ENCODE measurements at places on chromosomes 13 and 19.

DNA sequence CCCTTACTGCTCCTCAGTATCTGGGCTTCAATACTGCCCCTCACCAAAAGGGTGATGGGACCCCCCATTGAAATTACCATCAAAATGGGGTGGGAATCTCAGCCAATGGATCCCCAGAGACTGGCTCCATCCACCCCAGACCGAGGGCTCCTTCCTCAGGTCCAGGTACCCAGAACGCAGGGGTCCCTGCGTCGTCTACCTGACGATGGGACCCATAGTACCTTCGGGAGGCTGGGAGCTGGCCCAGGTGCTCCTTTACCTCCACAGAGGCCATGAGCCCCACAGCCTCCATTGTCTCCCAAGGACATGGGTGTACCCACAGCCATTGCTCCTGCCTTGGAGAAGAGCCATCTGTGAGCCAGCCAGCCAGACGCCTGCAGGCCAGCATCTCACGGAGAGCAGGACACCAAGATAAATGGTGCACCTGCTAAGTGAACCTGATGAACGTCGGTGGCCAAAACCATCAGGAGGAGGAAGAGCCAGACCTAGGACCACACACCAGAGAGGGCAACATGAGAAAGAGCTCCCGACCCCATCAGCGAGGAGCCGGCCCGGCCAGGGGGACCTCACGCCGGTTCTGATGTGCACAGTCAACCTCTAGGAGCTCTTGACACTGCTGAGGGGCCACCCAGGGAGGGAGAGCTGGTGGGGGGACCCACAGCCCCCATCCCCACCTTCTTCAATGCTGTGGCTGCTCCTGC, 156.8 kb upstream of the SOX1 start:
- DNase-seq: no peak

GRCh38 chr19:38993271-38993670, 17.7 kb upstream of the FBXO17 start:
- DNase-seq: no peak

DNA sequence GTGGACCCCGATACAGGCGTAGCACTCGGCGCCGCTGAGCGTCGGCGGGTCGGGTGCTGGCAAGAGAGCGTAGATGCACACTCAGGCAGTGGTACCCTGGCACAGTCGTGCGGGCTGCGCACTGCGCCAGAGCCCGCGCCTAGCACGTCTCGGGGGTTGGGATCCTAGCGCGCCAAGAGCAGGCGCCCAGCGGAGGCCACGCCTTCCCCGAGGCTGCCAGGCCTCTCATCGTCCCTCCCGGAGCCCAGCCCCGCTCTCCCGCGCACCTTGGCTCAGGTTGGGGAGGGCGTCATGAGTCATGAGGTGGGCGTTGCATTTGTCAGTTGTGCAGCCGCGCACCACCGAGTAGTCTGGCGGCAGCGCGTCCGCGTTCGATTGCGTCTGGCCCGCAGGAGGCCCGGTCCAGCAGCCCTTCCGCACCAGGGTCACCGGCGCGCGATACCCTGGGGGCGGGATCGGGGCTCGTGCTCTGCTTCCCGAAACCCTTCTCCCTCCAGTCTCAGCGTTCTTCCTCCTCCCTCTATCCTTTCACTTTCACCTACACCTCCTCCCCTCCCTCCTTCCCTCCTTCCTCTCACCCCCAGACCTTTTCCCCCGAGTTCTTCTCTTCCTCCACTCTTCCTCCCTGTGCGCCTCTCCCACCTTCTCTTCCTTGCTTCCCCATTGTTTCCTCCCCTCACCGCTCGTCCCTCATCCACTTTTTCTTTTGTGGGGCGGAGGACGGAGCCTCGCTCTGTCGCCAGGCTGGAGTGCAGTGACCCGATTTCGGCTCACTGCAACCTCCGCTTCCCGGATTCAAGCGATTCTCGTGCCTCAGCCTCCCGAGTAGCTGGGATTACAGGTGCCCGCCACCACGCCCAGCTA, 3.5 kb downstream of the LYPD5 start:
- DNase-seq: no peak

GRCh38 chr13:111295886-111296285, 24.6 kb upstream of the TEX29 start:
- DNase-seq: no peak

- no peak for DNase-seq
Observed at GRCh38 chr19:14676762-14677161, 2.1 kb upstream of the ADGRE3 start.

DNA sequence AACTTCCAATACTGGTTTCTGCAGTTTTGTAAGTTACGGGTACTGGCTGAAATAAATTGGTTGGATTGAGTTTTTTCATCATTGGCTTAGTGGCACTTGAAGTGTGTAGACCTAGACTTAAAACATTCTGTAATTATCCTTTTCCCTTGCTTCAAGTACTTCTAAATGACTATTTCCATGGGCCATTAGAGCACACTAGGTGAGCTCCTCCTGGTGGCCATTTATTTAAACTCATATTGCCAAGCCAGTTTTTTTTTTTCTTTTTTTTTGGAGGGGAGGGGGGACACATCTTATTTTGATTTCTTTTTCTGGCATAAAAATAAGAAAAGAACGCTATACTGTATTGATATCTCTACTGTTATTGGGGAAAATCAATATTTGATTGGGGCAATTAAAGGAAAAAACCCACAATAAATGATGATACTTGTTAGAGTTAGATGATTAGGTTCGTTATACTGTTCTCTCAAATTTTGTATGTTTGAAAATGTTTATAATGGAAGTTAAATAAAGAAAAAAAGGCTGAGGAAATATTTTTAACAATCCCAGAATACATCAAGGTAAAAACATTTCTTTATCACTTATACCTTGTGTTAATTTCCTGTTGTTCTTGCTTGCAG, 82.9 kb downstream of the PDS5B start:
- no peak for DNase-seq

GRCh38 chr19:15885919-15886318, 12.0 kb downstream of the CYP4F2 start:
- no peak for DNase-seq

GRCh38 chr19:40539070-40539469, 37.6 kb upstream of the SHKBP1 start:
- no peak for DNase-seq

DNA sequence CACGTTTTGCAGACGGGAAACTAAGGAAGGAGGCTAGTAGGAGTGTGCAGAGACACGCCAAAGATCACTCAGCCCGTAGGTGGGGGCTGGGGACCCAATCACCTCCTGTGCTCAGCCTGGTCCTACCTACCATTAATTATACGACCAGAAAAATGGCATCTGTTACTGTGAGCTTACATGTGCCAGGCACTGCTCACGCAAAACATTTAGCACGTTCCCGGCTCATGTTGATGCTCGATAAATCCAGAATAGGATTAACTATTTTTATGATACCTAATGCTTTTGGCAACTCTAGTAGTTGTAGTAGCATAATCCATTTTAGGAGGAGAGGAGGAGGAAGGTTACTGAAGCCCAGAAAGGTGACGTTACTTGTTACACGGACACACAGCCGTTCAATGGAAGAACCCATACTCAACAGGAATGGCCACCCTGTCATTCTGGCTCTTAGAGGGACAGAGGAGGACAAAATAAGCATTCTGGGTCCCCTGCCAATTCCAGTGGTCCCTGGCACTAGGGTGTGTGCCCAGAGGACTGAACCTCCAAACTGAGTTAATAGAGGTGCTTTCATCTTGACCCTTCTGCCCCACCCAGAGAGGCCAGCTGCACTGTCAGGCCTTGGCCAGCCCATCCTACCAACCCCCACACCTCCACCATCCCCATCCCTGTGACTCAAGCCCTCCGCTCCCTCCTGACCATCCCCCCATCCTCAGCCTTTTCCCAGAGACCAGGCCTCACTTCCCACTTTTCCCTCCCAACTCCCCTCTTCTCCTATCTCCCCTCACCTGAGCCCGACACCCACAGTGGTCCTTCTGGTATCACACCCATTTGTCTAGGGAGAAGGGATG, 5.0 kb upstream of the EML2 start:
- DNase-seq: no peak

- DNase-seq: no peak
Observed at GRCh38 chr19:47143322-47144073, 12.9 kb downstream of the SAE1 start.

All from activated CD4-positive, CD25-positive, alpha-beta regulatory T cell (primary cell).